ENCODE measurements at places on chromosomes 1 and 21.

GRCh38 chr1:201778279-201779065 lies 50.5 kb upstream of the IPO9 start:
- DNase-seq = no peak

DNA sequence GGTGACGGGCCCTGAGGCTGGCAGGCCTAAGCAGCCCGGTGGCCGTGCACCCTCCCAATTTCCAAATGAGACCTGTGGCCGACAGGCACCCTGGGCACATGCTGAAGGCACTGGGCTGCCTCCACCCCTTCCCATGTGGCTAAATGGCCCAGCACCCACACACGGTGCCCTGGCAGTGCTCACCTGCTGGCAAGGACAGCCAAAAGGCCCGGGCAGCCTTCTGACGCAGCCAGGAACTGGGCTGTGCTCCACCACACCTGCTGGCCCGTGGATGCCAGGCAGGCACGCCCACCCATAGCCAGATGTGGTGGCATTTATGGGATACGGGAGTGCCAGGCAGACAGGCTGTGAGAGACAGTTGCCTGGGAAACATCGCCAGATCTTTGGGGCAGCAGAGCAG lies 4.0 kb upstream of the FAAP20 start:
- no peak for DNase-seq

GRCh38 chr1:48040154-48040553 lies 43.0 kb upstream of the TRABD2B start:
- no peak for DNase-seq

GRCh38 chr1:93678491-93678890 lies 3.1 kb downstream of the BCAR3 start:
- DNase-seq = no peak

DNA sequence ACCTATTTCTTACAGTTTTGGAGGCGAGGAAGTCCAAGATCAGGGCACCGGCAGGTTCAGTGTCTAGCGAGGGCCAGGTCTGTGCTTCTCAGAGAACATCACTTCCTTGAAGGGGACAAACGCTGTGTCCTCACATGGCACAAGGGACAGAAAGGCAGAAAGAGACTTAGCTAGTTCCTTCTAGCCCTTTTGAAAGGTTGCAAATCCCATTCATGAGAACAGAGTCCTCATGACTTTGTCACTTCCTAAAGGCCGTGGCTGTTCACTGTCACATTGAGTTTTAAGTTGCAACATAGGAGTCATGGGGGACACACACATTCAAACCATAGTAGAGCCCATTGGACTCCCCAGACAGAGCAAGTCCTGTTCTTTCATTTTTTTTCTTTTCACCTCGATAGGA lies 27.4 kb downstream of the PER3 start:
- DNase-seq = peak; percentile 24

- peak; percentile 20 for DNase-seq
Observed at GRCh38 chr1:170619241-170620028, 44.5 kb upstream of the PRRX1 start.

DNA sequence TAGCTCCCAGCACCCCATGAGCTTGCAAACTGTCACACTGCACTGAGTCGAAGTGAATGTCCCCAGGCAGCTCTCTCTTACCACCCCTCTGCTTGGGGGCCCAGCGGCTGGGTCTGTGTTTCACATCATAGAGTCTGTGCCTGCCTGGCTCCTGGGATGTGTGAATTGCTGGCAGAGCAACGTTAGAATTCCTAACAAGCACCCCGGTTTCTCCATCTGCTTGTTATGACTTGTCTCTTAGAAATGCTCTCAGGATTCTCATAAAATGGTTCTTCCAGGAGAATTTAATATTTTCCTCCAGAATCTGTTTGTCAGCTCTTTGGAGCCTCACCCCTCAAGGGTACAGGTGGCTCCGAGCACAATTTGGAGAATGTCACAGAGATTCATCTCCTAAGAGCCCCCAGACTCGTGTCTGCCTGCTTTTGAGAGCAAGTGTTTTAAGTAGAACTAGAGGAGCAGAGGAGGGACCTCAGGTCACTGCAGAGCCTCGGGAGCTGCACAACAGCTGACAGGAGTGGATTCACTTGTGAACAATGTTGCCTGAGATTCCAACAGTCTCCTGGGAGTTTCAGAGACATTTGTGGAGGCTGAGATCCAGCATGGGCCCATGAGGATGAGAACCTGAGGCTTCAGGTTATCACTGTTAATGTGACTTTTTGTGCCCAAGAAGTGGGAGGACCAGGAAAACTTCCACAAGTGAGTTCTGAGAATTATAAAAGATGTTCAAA lies 131.5 kb downstream of the KCNJ6 start:
- DNase-seq = no peak

GRCh38 chr1:189866606-189867005 lies 611.1 kb downstream of the BRINP3 start:
- DNase-seq = no peak

DNA sequence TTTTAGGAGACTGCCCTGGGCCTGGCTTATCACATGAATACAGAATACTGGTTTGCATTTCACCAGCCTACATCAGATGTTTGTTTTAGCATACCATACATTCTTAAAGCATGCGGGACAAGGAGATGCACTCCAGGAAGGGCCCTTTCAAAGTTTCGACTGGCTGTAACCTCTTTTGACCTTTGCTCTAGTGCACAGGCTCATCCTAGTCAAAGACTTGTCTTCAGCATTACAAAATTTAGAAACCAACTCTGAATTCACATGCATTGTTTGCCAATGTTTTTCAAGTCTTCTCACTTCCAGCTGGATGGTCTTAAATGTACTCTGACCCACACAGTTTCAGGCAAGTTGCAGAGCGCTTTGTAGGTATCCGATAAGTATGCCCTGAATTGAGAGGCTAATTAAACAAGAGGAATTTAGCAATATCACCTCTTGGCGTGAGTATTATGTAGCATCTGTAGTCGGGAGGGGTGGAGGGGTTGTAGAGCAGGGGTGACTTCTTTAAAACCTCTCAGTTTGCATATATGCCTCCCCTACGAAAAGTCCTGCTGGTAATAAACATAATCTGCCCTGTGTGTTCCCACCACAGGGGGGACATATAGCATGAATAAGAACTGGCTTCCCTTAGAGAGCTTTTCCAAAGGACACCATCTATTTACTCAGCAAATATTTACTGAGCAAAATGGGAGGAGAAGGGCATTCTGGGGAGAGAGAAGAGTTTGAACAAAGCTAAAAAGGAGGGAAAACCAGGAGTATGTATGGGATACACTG lies 24.4 kb upstream of the AHCYL1 start:
- peak; percentile 75 for DNase-seq

DNA sequence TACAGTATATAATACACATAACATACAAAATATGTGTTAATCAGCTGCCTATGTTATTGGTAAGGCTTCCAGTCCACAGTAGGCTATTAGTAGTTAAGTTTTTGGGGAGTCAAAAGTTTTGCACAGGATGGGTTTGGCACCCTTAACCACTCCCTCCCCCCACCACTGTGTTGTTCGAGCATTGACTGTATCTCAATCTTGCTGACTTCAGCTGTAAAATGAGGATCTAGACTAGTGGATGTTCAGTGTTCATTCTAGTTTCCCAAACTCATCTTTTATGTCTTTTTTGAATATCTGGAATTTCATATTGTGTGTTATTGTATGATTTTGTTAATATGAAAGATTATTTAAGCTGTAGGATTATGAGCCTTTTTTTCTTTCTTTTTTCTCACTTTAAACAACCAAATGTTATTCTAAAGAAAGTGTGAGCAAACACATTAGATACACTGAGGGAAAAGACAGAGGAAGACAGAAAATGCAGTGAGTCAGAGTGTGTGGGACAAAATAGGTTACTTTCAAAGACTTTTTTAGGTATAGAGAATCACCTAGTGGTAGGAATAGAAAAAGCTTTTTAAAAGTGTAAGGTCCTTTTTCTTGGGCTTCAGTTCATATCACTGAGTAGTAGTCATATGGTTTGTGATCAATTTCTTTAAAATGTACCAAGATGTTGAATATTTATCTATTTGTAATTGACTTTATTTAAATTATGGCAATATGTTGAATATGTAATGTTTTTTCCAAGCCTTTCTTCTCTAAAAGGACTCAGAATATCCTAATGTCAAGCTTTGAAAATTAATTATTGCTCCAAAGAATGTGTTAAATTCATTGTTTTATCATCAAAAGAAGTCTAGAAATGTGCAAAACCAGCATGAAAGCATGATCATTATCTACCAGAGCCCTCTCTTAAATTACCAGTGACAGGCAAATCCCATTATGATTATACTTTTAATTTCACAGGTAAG lies 17.9 kb upstream of the CENPF start:
- peak; percentile 31 for DNase-seq
